ENCODE measurements at places on chromosomes 1 and 21. TPM values are rescaled to one million over a fixed set of nuclear protein-coding genes. Genes with fewer than 3 reads are reported as not detected.

DNA sequence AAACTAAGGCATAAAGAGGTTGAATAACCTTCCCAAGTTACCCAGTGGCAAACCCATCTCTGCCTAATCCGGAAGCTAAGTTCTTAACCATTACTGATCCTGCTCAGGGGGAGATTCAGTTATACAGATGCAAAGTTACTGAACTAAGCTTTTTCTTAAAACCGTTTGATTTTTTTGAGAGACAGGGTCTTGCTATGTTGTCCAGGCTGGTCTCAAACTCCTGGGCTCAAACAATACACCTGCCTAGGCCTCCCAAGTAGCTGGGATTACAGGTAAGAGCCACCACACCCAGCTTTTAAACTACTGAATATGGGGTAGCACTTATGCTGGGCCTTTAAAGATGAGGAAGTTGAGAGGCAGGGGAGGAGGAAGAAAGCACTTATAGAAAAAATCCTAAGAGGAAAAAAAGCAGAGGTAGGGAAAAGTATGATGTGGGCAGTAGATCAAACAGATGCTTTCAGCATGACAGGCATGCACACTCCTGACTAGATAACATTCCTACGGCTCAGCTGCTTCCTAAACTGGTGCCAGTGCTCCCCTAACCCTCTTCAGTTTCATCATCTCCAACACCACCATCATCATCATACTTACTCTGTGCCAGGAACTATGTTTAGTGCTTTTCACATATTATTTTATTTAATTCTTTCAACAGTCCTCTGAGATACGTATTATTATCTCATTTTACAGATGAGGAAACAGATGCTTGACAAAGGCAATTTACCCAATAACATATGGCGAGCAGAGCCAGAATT is 5.8 kb downstream of the PAFAH2 start:
- no peak for DNase-seq

DNA sequence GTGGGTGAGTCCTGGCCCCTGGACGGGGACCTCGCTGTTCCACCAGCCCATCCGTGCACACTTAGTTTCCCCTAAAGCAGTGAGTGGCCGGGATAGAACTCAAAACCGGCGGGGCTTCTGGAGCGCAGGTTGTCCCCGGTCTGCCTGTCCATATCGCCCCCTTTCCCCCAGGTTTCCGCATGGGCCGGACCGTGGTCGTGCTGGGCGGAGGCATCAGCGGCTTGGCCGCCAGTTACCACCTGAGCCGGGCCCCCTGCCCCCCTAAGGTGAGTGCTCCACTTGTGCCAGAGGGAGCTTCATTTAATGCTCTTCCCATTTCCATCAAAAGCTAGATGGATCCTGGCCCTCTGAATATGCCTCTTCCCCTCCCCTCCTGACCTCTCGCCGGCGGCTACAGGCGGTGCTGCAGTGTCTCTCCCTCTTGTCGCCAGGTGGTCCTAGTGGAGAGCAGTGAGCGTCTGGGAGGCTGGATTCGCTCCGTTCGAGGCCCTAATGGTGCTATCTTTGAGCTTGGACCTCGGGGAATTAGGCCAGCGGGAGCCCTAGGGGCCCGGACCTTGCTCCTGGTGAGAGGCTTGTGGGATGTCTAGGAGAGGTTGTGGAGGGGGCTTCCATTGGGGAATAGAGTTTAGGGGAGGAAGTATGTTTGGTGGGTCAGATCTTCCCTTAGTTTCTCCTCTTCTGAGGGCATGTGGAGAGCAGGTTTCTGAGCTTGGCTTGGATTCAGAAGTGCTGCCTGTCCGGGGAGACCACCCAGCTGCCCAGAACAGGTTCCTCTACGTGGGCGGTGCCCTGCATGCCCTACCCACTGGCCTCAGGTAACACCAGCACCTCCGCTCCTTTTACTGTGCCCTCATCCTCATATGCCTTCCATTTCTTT is 683 bp downstream of the PPOX start:
- DNase-seq = no peak

DARS2 gene
- 24.7 TPM for total RNA-seq

WNT4 gene
- not detected for total RNA-seq

DNA sequence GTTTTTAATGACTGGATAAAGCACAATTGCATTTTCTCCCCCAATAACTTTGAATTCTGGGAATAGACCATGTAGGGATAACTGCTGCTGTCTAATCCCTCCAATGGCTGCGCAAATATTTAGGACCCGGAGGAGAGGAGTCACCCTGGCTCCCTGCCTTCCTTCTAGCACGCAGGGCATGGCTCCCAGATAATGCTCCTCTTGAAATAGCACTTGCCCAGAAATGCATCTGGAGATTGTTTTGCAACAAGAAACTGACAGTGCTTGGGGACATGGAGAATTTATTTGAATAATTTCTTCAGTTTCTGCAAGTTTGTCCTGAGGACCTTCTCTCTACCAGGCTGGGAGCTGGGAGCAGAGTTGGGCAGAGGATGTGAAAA is 83.5 kb downstream of the MAN1C1 start:
- DNase-seq = no peak

ARHGEF16 gene
- total RNA-seq = 0.58 TPM

NBPF9 gene
- 6.6 TPM for total RNA-seq
